HS-27A (cell line): ENCODE measurements at places on chromosomes 5 and 9.

DNA sequence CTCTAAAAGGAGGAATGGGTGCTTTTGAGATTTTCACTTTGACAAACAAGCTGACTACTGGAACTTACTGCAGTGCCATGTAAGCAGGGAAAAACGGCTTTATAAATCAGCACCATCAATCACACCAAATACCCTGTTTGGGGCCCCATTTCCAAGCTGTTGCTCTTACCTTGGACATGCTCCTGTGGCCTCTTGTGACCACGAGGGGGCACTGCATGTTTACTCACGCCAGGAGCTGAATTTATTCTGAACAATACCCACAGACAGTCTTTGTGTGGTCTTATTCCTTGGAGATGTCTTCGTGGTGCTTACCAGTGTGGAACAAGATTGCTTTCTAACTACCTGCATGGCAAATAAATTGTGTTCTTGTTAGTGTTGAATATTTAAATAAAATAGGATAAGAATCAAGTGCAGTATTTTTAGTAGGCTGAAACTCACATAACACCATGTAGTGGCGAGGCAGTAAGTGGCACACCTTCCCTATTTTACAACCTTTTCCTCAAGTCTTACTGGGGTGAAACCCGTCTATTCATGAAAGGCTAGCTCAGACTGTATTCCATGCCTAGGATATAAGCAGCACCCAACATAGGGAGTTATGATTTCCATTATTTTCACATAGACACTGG lies 155.5 kb upstream of the NMUR2 start:
- no peak for DNase-seq

GRCh38 chr9:11471321-11471720 lies 858.5 kb upstream of the PTPRD start:
- DNase-seq: no peak

- no peak for DNase-seq
These were observed 96.2 kb downstream of the HSPA4 start for GRCh38 chr5:133147815-133148567.

- no peak for DNase-seq
These were observed 37.7 kb upstream of the LPCAT1 start for GRCh38 chr5:1561402-1561929.

DNA sequence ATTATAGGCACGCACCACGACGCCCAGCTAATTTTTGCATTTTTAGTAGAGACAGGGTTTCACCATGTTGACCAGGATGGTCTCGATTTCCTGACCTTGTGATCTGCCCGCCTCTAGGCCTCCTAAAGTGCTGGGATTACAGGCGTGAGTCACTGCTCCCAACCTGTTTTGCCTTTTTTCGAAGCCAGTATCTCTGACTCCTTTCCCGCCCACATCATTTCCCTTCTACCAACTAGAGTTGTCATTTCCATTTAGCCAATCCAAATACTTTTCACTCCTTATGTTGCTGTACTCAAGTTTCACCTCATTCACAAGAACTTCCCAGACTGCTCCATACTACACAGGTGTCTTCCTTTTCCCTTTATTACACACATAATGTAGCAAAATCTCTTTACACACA lies 502.6 kb upstream of the CDH6 start:
- peak; percentile 46 for DNase-seq

DNA sequence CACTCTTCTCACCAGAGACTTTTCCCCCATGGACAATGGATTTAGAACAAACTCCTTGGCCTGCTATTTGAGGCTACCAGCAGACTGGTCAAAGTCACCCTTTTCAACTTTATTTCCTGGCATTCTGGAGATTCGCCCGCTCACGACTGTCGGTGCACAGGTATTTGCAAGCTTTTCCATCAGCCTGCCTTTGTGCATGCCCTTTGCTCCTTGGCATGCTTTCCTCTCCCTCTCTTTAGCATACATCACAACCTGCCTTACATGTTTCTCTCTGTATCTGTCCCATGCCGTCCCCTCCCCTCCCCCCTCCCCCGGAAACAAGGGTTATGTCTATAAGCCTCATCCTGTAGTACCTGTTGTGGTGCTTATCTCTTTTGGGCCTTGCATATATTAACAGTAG lies 257.1 kb downstream of the AOPEP start:
- DNase-seq: no peak

GRCh38 chr9:93169444-93169843 lies 14.5 kb upstream of the WNK2 start:
- DNase-seq: no peak

- no peak for DNase-seq
These were observed 2.9 kb upstream of the LURAP1L start for GRCh38 chr9:12771891-12772290.

DNA sequence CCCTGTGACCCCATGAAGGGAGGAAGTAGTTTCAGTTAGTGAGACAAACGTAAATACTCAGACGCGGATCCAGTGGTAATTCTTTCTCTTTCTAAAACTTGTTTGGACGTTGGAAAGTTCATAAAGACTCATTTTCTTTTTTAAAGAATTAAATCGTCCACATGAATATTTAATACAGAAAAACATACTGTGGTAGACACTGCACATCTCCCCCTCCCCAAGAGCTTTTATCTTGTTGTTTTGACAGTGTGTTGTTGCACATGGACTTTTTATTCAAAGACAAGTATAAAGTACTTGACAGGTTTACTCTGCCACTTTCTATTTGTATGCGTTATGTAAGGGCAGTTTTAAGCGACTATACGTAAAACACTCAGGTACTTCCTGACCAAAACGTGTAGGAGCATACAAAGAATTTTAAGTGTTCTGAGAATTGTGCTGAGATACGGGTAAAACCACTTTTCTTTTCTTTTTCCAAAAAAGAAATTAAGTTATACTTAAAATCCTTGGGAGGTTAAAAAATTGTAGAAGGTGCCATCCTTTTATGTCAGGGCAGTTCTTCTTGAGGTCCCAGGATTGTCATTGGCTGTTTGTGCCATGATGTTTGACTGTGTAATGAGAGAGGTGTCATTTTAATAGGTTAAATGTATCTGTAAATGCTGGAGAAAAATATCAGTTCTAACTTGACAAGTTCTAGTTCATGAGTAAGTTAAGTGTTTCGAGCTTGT lies 1.3 kb downstream of the NIPBL start:
- no peak for DNase-seq

DNA sequence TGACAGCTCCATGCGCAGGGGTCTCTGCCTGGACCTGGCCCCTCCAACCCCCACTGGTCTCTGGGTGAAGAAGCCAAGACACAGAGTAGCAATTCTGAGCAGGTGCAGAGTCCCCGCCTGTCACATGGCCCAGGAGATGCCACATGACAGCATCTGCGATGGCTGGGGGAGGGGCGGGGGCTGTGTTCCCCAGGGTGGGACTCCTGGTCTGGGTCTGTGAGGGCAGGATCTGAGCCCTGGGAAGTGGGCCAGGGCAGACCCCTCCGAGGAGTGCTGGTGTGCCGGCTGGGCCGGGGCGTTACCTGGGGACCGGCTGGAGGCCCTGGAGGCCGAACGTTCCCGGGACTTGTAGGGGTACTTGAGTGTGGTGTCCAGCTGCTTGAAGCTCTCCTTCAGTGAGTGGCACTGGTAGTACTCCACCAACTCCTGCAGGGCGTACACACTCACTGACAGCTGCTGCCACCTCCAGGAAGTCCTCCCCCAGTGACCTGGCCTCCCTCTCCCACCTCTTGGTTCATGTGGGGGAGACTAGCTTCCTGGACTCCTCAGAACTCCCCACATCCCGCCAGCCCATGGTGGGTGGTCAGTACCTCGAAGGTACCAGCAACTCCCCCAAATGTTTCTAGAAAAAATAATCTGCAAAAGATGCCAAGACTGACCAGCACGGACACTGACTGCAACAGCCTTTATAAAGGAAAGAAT lies 32.1 kb upstream of the SARDH start:
- no peak for DNase-seq

GRCh38 chr9:76595645-76596044 lies 136.7 kb downstream of the GCNT1 start:
- no peak for DNase-seq

GRCh38 chr5:107088907-107089306 lies 581.8 kb downstream of the EFNA5 start:
- no peak for DNase-seq

GRCh38 chr9:114006155-114006550 lies 71.9 kb downstream of the AMBP start:
- DNase-seq: no peak

- no peak for DNase-seq
These were observed 95.3 kb downstream of the LIX1 start for GRCh38 chr5:97047076-97047475.

DNA sequence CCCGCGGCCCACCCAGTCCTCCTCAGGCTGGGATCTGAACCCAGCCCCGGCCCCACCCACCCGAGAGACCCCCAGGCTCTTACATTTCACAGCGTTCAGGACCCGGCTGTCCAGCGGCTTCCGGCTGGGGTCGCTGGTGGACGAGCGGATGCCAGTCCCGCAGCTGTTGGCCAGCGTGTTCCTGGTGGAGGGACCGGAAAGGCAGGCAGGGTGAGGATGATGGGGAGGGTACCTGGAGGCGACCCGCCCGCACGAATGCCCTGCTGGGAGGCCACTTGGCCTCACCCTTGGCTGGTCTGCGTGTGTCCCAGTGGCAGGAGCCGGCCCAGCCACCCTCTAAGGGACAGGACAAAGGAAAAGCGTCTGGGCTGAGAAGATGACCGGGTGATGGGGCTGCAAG lies 51.9 kb upstream of the UBAC1 start:
- no peak for DNase-seq

DNA sequence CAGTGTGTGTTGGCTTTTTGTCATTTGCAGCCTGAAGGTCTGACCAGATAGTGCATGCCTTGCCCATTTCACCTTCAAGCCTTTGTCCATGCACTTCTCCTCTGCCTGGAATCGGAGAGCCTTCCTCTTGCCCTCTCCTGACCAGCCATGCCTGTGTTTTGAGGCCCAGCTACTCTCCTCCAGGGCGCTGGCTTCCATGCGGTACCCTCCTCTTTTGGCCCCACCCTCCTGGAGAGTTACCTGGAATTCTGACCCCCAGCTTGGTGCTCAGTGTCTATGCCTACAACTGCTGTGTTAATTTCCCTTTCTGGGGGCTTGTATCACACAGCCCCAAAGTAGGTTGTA lies 52.5 kb downstream of the CXXC5 start:
- DNase-seq: no peak

DNA sequence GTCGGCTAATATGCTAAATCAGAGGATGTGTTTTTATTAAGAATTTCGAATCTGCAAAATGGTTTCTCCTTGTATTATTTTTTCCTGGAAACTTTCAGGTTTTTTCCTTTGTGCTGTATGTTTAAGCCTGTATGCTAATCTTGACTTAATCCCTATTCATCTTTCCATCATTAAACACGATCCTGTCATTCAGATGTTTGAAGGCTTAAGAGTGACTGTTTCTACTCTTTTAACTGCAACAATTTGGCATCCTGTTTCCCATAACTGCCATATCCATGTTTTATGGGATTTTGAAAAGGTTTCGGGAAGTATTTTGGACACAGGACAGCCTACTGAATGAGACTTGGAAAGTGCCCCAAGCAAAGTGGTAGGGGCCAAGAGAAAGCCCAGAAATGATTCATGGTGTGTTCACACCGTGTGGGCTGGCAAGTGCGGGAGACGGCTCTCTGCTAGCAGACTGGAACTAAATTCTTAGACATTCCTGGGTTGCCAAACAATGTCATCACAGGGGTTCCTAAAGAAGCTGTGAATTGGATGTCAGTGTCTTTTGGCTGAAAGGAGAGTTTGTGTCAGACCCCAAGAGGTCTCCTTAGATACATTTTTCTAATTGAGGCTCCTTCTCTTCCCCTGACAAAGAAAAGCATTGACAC lies 125.4 kb upstream of the ADAMTS16 start:
- DNase-seq: no peak

DNA sequence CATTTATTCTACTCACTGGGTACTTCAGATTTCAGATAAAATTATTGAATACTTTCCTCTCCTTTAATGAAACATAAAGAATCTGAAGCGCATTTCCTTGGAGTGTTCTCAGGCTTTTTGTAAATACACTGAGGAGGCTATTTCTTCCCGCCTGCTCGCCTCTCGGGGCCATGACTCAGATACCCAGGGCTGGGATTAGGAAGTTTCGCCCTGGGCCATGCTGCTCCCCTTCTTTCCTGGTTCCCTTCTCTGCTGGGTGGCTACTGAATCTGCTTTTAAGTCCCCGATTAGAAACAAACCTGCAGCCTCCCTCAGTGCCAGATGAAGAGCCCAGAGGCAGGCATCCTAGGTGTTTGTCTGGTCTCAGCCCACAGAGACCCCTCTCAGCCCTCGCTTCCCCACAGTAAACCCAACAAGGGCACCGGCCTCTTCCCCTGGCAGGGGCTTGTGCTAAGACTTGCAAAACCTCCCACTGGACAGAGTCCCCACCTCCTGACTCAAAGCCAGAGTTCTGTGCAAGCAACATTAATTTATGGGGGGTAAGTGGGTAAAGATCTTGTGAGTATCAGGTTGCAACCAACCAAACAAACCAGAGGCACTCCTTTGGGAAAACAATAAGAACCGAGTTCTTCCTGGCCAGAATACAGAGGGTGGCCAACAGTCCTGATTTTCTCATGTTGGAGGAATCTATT lies 30.7 kb upstream of the IRX1 start:
- DNase-seq: no peak

GRCh38 chr9:110371411-110372007 lies 33.8 kb upstream of the TXNDC8 start:
- DNase-seq: no peak

DNA sequence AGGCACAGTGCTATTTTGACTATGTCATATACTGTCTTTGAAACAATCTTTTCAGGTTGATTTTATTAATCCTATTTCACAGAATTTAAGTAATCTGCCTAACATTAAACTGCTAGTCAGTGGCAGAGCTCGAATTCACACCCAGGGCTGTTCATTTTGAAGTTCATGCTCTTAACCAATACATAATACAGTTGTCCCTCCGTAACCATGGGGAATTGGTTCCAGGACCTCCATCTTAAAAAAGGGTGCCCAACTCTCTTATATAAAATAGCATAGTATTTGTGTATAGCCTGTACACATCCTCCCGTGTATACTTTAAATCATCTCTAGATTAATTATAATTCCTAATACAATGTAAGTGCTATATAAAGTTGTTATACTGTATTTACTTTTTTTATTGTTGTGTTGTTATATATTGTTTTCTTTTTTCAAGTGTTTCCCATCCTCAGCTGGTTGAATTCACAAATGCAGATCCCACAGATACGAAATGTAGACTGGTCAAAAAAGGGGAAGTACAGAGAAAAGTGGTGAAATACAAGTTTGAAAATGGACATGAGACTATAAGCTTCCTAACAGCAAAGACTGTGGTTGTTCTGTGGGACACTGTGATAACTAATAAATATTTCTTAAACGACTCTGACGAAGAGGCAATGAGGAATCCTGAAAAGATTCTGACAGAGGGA lies 18.3 kb downstream of the RFX3 start:
- DNase-seq: no peak

DNA sequence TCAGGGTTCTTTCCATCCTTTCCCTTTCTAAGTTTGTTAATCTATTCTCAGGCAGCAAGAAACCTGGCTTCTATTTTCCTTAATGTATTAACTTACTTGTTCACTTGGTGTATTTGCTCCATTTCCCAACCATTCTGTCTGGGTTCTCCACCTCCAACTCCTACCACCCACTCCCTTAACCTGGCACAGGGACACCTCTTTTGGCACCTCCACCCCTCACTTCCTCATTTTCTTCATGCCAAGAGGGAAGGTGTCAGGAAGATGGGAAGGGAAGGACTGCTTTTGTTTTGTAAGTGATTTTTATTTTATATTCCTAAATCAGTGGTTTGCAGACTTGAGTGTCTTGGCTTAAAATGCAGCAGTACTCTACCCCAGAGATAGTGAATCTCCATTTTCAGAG lies 166.1 kb downstream of the TRIO start:
- DNase-seq: no peak

- DNase-seq: no peak
These were observed 17.8 kb downstream of the BOD1 start for GRCh38 chr5:173598686-173599085.
